ENCODE measurements at places on chromosomes 7 and 10.

- DNase-seq: no peak
These were observed 49.5 kb upstream of the ZNF32 start for GRCh38 chr10:43698156-43698555.

- no peak for DNase-seq
These were observed 9.4 kb upstream of the LEP start for GRCh38 chr7:128231677-128232076.

GRCh38 chr7:66529883-66530610 lies 98.6 kb upstream of the KCTD7 start:
- DNase-seq: no peak

DNA sequence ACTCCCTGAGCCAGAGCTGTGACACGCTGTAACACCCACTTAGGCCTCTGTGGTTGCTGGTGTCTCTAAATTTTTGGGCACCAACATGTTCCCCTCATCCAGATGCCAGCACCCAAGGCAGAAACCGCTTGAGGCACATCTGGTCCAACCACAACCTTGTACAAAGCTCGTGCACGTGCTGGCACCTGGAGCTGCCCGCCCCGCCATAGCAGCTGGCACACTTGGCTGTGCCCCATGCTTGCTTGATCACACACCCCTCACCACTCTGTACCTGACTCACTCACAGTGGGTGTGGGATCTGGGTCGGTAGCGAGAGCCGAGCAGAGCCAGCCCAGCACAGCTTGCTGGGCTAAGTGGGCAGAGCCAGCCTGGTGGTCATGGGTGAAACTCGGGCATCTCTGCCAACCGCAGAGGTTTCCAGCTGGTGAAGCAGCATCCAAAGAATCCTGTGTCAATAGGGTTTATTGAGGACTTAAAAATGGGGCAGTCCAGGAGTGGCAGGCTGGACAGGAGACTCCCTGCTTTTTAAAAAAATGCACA lies 1210.4 kb downstream of the TYW1 start:
- DNase-seq: no peak

GRCh38 chr10:94076325-94076841 lies 82.7 kb downstream of the PLCE1 start:
- no peak for DNase-seq
